Muscle of leg (tissue), 16 donors: ENCODE measurements at places on chromosomes 2 and 18.

DNA sequence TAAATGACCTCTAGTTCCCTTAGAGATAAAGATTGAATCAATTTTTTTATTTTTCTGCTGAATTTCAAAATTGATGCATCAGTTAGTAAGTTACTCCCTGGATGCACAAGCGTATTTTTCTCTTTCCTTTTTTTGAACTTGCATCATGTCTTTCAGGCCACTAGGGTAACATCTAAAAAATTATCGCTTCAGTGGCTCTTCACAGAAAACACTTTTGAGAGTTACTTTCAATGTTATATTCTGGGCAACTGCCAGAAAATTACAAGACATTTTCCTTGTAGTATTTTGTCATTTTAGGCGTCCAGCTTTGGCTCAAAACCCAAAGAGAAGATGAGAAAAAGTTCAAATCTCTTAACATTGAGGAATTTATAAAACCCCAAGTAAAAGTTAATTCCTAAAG, 59.8 kb downstream of the DSEL start:
- peak; percentile 72 for DNase-seq

DNA sequence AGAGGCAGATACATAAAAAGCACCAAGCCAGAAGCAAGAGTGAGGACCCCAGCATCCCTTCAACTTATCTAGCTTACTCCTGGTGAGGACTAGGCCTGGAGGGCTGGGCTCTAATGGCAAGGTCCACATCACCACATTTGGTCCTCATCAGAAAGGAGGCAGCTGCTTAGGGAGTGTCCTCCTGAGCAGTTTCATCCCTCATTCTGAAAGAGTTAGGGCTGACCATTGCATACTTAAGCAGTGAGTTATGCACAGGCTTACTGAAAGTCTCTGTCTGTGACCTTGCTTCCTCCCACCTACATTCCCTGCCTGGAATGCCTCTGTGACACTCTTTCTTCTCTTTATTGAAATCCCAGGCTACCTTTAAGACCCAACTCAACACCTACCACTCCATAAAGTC, 301.8 kb upstream of the ACVR2A start:
- no peak for DNase-seq

- peak; percentile 38 for DNase-seq
Observed at GRCh38 chr2:215680605-215681598, 245.0 kb upstream of the FN1 start.

- DNase-seq = no peak
Observed at GRCh38 chr2:173407176-173407575, 52.5 kb downstream of the CDCA7 start.

DNA sequence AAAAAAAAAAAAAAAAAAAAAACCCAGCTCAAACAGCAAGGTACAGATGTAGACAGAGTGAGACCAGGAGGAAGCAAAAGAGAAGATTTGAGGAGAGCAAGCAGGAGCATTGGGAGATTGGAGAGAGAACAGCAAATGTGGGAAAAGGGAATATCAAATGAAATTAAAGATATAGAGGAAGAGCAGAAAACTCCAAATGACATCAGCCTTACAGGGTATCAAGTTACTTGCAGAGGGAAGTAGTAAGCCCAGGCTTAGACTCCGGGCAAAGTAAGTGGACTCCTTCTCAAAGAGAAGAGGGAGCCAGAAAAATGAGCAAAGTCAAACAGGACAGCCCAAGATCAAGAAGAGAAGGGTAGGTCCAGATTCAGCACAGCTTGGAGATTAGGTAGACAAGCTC, 93.3 kb upstream of the PPP1CB start:
- peak; percentile 72 for DNase-seq

DNA sequence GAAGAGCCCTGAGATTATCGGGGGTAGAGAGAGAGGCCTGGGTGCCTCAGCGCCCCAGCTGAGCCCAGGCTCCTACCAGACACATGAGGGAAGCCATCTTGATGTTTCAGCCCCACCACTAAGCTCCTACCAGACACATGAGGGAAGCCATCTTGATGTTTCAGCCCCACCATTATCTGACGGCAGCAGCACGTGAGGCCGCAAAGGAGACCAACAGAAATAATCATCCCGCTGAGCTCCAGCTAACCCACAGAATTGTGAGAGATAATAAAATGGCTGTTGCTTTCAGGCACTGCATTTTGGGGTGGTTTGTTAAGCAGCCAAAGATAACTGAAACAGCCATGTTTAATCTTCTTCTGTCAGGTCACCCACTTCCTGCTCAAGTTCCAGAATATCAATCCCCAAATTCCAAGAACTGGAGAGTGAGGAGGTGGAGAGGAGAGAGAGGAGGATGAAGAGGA, 29.3 kb upstream of the SOS1 start:
- no peak for DNase-seq

DNA sequence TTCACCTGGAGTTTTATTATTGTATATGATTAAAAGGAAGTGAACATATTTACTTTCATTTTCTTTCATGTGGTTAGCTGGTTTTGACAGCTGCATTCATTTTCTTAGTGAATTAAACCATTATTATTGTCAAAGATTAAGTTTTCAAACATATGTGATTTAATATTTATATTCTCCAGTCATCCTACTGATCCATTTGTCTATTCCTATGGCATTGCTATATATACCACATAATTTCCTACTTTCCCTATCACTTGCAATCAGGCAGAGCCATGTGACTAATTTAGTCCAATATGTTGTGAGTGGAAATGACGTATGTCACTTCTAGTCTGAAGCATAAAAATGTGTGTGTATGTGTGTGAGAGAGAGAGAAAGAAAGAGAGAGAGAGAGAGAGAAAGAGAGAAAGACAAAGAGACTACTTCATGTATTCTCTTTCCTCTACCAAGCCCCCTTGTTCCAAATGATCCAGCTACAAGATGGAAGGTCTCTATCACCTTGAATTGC, 12.0 kb upstream of the TACR1 start:
- DNase-seq = no peak

GRCh38 chr2:10297959-10298531, 4.7 kb upstream of the HPCAL1 start:
- DNase-seq = peak; percentile 62

DNA sequence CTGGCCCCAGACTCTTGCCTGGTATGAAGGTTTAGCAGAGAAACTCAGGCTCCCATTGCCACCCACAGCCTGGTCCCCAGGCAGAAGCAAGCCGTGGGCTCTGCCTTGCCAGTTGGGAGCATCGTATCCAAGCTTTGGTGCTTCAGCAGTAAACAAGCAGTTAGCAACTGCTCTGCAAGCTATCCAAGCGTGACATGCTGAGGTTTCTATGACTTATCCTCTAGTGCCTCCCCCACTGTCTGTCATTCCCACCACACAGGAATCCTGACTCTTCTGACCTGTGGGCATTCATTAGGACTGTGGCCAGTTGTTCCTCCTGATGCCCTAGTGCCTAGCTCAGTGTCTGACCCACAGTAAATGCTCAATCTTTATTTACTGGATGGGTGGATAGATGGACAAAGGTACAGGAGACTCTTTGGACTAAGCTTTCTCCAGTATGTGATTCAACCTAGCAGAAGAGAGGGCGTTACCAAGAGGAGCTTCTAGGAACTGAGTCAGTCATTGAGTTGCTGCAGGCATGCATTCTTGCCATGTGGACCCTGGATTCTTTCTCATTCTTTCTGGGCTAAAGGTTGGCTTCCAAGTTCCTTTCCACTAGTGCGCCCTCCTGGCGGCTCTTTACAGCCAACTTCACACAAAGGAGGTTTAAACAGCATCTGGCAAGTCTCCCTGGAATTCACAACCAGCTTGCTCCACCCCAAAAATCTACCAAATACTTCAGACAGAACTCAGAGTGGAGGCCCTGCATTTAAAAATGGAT, 40.6 kb upstream of the MRPL19 start:
- no peak for DNase-seq

- peak; percentile 36 for DNase-seq
Observed at GRCh38 chr2:213238753-213239495, 45.3 kb upstream of the SPAG16 start.

DNA sequence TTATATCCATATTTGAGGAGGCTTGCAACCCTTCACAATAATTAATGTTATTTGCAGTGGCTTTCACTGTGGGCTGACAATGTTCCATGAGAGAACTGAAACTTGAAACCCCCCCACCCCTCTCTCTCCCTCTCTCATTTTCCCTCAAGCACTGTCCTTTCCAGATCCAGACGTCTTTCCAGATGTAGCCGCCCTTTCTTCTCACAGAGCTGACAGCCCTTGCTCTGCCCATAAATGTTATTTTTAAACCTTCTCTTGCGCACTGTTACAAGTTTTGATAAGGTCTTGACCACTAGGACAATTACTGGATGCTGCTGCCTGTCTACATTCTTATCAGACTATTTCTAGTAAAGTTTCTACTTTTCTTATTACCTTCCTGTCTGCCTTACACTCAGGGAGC, 91.4 kb upstream of the LINC00305 start:
- peak; percentile 36 for DNase-seq

GRCh38 chr2:224427471-224427870, 25.6 kb upstream of the FAM124B start:
- DNase-seq = no peak

DNA sequence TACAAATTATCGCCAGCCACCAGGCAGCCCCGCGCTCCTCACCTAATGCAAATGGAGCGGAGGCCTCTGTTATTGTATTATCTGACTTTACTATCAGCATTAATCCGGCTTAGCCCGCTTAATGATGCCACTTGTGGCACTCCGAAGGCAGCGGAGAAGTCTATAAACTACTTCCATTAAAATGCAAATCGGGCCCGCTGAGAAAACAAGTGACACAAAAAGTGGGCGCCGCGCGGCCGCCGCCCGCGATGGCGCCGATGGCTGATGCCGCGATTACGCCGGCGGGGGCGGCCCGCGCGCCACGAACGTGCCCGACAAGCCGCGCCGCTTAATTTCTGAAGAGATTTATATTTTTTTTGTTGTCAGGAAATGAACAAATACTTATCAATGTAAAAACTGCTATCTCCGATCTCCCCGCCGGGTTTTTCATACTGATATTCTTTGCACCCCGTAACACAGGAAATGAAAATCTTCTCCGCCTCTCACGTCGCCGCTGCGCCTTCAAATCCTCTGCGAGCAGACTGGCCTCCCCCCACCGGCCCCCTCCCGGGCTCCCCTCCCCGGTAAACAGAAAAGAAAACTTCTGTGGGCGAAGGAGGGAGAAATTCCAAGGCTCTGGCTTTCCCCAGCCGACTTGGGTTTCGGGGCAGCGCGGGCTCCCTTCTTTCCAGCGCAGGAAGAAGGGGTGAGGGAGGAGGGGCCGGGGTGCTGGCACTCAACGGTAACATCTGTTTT, 221.8 kb downstream of the INSIG2 start:
- peak; percentile 90 for DNase-seq

- DNase-seq = peak; percentile 54
Observed at GRCh38 chr2:75200140-75201096, 1.1 kb upstream of the TACR1 start.

DNA sequence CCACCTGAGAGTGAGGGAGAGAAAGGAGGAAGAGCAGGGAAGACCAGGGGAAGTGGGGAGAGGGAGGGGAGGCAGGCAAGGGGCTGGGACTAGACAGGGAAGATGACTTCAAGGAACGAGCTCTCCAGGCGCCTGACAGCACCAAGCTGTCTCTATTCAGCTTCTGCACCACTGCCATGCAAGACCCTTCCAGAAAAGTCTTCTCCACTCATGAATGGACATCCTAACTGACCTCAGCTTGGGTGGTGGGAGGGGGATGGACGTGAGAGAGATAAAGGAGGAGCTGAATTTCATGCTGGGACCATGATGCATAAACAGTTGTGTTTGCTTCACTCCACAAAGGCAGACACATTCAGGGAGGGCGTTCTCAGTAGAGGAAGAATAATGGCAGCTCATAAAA, 206.4 kb upstream of the ARL4C start:
- DNase-seq = no peak

- DNase-seq = peak; percentile 70
Observed at GRCh38 chr2:134081238-134081938, 172.5 kb upstream of the MGAT5 start.

- no peak for DNase-seq
Observed at GRCh38 chr2:207135801-207136457, 29.8 kb downstream of the KLF7 start.

- no peak for DNase-seq
Observed at GRCh38 chr2:11509657-11510360, 24.0 kb upstream of the GREB1 start.

DNA sequence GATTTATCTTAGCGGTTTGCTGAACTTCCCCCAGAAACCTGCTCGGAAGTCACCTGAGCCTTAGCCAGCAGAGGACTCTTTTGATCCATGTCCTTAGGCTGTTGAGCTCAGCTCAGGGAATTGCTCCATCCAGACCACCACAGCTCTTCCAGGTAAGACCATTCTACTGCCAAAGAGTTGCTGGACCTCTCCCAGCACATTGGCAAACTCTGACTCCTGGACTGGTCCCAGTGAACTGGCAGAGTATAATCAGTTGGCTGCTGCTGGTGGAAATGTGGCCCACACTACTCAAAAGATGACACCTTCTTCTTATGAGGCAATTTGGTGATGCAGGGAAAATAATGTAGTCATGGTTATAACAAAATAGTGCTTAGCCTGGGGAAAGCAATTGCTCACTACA, 308.8 kb upstream of the FIGN start:
- DNase-seq = no peak

DNA sequence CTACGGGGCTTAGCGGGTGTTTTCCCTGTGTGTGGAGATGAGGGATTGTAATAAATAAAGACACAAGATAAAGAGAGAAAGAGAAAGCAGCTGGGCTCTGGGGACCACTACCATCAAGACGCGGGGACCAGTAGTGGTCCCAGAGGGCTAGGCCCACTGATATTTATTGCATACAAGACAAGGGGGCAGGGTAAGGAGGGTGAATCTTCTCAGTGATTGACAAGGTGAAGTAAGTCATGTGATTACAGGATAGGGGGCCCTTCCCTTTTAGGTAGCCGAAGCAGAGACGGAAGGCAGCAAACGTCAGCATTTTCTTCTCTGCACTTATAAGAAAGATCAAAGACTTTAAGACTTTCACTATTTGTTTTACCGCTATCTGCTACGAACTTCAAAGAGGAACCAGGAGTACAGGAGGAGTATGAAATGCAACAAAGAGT, 4.5 kb upstream of the GAL3ST2 start:
- no peak for DNase-seq

DNA sequence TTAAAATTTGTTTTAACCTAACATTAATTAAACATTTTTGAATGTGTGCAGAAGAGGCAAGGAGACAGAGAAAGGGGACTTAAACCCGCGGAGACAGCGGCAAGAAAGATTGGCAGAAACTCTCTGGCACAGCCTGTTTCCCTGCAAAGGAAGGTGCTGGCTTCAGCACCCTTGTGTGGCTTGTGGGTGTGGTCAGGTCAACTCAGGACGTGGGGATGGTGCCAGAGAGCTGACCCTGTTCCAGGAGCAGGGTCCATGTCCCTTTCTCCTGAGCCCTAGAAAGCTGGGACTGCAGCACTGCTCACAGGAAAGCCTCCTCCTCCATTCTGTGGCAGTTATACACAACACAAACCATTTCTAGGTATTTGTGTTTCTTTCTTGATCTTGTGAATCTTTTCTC, 176.2 kb upstream of the ST6GAL2 start:
- DNase-seq = no peak

GRCh38 chr18:49814147-49814499, 790 bp upstream of the ACAA2 start:
- DNase-seq = peak; percentile 77

- no peak for DNase-seq
Observed at GRCh38 chr2:217940261-217941220, 62.3 kb downstream of the TNS1 start.

GRCh38 chr2:216742411-216742810, 47.1 kb upstream of the IGFBP5 start:
- no peak for DNase-seq

- peak; percentile 54 for DNase-seq
Observed at GRCh38 chr2:9032536-9033255, 29.2 kb upstream of the MBOAT2 start.

- DNase-seq = peak; percentile 43
Observed at GRCh38 chr2:76867854-76868253, 654.3 kb downstream of the LRRTM4 start.

- DNase-seq = no peak
Observed at GRCh38 chr2:25816249-25816648, 62.0 kb downstream of the ASXL2 start.
